Activated CD4-positive, alpha-beta memory T cell treated with anti-CD3 and anti-CD28 coated beads for 36 hours (primary cell): ENCODE measurements at places on chromosomes 5 and 9. TPM values are rescaled to one million over a fixed set of nuclear protein-coding genes. Genes with fewer than 3 reads are reported as not detected.

- no peaks in the 10 kb centered on the region for H3K36me3 ChIP-seq
- DNase-seq: no peak
- peaks cover 3% of the 10 kb centered on the region for H3K27me3 ChIP-seq
- H3K27ac ChIP-seq: no peak overlapping the region
These were observed 49.1 kb upstream of the VPS13A start for GRCh38 chr9:77128125-77128789.

Gene OTP
- not detected for total RNA-seq

Gene OBP2B
- total RNA-seq: not detected

Gene GARIN3
- total RNA-seq: 1.3 TPM

Gene ADAMTS6
- 0.44 TPM for total RNA-seq

Gene HAPLN1
- not detected for total RNA-seq

Gene LMX1B
- not detected for total RNA-seq

Gene PCDHGA11
- total RNA-seq: not detected

DNA sequence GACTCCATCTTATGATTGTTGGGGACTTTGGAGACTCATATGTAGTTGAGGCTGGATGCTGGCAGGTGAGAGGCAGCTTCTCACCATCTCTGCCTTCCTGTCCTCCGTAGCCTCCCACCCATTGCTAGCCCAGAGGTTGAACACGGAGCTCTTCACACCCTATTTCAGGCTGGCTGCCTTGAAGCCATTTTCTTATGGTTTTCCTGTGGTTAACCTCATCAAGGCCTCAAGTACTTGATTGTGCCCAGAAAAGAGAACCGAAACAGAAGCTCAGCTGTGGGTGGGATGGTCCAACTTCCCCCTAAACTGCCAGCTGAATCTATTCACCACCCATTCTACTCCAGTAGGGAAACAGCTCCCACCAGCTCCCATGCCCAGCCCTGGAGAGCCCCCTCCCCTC is 102.9 kb downstream of the LIFR start:
- no peak overlapping the region for H3K4me3 ChIP-seq
- no peak overlapping the region for H3K27ac ChIP-seq
- H3K36me3 ChIP-seq: no peaks in the 10 kb centered on the region
- H3K27me3 ChIP-seq: peaks cover 65% of the 10 kb centered on the region
- peaks cover 23% of the 10 kb centered on the region for H3K4me1 ChIP-seq

DNA sequence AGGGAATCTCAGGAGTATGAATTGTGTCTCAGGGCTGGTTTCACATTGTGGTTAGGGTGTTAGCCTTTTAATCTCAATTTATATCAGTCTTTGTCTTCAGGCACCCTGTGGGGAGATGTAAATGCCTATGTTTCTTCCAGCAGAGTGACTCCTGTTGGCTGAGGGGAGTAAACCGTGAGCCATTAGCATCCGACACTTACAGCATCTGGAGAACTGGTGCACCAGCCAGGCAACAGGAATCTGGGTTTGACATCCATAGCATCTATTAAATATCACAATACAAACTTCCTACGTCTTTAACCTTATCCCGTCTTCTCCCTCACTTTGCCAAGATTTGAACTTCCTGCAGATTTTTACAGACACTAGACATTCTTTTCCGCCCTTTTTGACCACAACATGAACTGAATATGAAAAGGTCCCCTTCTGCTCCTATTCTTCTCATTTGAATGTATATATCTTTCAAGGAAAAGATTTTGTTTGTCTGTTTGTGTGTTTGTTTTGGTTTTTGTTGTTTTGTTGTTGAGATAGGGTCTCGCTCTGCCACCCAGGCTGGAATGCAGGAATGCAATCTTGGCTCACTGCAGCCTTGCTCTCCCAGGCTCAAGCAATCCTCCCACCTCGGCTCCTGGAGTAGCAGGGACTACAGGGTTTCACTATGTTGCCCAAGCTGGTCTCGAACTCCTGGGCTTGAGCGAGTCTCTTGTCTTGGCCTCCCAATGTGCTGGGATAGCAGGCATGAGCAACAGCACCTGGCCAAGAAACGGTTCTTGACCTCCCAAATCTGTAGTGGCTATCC is 626.2 kb downstream of the TLR4 start:
- no peak for DNase-seq
- no peaks in the 10 kb centered on the region for H3K4me1 ChIP-seq
- H3K27ac ChIP-seq: no peak overlapping the region
- no peak overlapping the region for H3K4me3 ChIP-seq
- H3K36me3 ChIP-seq: no peaks in the 10 kb centered on the region
- no peaks in the 10 kb centered on the region for H3K27me3 ChIP-seq
